Stimulated activated CD4-positive, alpha-beta T cell treated with anti-CD3 and anti-CD28 coated beads, Interleukin-2, amount 100 ng/mL, for 24 hours (primary cell): ENCODE measurements at places on chromosomes 6 and 20.

DNA sequence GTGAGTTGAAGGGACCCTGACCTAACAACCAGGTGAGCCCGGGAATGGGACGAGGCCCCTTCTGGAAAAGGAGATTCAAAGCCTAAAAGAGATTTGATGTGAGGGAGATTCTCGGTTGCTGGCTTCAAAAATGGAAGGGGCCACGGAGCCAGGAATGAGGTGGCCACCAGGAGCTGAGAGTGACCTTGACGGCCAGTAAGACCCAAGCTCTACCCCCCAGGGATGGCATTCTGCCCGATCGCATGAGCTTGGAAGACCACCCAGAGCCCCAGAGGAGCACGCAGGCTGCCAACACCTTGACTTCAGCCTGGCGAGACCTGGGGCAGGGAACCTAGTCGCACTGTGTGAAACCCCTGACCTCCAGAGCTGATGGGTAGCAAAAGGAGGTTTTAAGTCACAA is 163.9 kb downstream of the BMP7 start:
- DNase-seq = no peak

DNA sequence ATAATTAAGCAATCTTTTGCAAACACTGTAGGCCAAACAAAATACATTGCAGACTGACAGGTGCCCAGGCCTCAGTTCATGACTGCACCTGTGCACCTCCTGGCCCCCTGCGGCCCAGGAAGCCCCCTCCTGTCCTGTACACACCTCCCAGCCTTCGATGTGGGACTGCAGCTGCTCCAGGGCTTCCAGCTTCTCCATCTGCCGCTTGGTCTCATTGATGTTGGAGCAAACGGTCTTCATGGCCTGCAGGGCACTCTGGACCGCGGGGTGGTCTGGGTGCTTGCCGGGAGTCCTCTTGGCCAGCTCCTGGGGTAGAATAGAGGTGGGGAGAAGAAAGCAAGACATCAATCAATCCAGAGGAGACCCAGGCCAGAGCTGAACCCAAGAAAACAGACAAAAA is 119.7 kb downstream of the PREX1 start:
- no peak for DNase-seq

- no peak for DNase-seq
Observed at GRCh38 chr20:1538655-1539054, 18.9 kb downstream of the SIRPD start.

DNA sequence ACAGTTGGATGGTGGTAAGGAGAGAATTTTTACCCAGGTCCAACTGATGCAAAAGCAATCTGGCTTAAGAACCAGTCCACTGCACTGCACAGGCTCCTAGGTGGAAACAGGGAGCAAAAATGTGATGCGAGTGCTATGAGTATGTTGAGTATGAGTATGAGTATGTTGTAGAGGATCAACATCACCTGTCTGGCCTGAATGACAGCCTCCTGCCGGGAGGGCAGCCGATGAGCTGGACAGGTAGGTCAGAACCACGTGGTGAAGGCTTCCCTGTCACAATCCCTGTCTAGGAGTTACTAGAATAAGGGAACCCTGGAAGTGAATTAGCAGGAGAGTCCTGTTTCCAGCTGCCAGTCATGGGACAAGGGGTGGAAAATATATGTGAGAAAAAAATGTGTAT is 44.3 kb upstream of the SNX9 start:
- DNase-seq = no peak

- no peak for DNase-seq
Observed at GRCh38 chr6:25229671-25230321, 49.4 kb upstream of the CARMIL1 start.

GRCh38 chr6:111541682-111542065 is 58.7 kb upstream of the REV3L start:
- DNase-seq = no peak

- no peak for DNase-seq
Observed at GRCh38 chr6:1593286-1593957, 16.3 kb upstream of the FOXC1 start.

DNA sequence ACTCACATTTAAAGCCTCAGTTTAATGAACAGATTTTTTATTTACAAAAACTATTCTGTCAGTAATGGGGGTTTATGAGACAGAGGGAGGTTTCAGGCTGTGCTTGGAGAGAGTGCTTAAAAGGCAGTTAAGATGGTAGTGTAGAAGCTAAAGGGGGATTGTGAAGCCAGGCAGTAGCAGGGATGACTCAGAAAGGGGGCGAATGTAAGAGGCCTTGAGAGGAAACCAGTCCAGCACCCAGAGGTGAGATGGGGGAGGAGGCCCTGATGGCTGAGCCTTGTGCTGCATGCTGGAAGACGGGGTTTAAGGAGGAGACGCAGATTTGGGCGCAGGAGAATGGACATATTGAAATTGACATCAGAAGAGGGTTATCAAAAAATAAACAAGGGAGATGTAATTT is 6.6 kb upstream of the SERPINB9 start:
- DNase-seq = peak; percentile 17

DNA sequence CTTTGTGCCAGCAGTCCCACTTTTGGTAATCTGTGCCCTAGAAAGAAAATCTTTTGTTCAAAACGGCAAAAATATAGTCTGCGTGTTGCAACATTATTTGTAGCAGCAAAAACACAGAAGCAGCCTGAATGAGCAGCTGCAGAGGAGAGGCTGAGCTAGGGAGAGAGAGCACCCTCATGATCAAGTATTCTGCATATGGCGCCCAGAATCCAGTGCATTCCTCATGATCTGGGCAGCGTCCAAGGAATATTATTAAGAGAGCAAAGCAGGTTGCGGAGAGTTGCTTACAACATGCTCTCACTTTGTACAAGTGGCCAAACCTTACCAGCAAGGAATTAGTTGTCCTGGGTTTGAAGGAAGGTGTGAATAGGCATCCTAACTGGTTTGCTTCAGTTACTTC is 25.9 kb downstream of the KIZ start:
- no peak for DNase-seq

DNA sequence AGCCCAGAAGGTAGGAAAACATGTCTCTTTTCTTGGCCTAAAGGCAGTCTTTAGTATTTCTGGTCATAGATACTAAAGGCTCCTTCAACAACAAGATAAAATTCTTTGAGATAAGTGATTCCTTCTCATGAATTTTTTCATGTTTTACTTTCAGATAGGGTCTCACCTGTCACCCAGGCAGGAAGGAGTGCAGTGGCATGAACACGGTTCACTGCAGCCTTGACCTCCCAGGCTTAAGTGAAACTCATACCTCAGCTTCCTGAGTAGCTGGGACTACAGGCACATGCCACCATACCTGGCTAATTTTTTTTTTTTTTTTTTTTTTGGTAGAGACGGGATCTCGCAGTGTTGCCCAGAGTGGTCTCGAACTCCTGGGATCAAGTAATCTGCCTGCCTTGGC is 9.1 kb downstream of the PNLDC1 start:
- no peak for DNase-seq

GRCh38 chr6:14951704-14952103 is 294.2 kb upstream of the JARID2 start:
- no peak for DNase-seq

DNA sequence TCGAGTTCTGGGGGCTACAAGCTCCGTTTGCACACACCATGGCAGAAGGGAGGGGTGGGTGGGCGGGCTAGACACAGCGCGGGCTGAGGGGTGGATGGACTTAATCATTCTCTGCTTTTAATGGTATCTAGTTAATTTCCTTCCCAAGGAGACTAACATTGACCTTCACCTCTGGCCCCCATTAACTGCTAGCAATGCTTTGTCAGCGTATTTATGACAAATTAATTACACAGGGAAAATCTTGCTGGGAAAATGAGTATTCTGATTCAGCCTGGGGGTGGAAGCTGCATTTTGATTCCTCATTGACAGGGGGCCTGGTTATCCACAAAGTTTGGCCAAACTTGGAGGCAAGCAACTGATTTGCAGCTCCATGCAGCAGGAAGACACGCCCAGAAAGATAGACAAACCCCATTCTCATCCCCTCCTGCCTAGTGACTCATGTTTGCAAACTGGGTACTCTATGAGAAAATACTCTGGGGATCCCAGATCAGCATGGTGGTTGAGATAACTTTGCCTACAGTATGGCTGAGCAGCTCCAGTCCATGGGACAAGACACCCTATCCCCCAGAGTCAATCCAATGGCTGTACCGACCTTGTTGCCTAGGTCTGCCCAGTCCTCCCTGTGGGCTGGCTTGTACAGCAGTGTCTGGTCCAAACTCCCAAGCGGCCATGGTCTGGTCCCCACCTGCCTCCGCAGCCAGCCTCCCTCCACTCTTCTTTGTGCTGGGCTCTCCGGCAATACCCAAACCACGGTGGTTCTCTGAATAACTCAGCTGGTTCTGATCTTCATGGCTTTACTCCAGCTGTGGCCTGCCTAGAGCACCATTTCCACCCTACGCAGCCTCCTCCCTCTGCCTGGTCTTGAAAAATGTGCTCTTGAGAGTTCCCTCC is 19.7 kb downstream of the ZBP1 start:
- DNase-seq = no peak

DNA sequence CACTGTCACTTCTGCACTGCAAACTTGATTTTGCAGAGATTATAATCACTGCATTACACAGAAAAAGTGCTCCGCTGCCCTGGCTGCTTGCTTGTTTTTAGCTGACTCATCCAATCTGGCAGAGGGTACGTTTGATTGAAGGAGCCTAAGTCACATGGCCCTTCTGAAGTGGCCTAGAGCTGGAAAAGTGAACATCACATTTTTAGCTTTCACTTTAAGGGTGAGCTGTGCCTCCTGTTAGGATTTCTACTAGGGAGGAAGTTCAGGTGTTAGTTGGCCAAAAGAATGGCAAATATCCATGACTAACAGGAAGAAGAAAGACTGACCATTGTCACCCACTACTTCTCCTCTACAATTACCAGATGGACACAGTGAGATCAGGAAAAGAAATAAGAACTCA is 889.1 kb upstream of the MAP3K7 start:
- DNase-seq = no peak

GRCh38 chr6:36821581-36822335 is 17.5 kb downstream of the CPNE5 start:
- no peak for DNase-seq
